ENCODE measurements at places on chromosomes 5 and 9. TPM values are rescaled to one million over a fixed set of nuclear protein-coding genes. Genes with fewer than 3 reads are reported as not detected.

The LCN6 gene
- 2.6 TPM for total RNA-seq

The FXN gene
- 19.7 TPM for total RNA-seq

The CBY3 gene
- total RNA-seq = not detected

The REEP2 gene
- total RNA-seq = 0.34 TPM

The RORB gene
- total RNA-seq = 0.09 TPM

The C9orf153 gene
- 1.9 TPM for total RNA-seq

The PSMD5 gene
- 41.4 TPM for total RNA-seq

The TNFAIP8 gene
- total RNA-seq = 104 TPM

The MARVELD2 gene
- 1.4 TPM for total RNA-seq

The PCDHA4 gene
- 0.91 TPM for total RNA-seq

The ENTREP1 gene
- 2.6 TPM for total RNA-seq

The SLC34A1 gene
- 0.27 TPM for total RNA-seq

The TUSC1 gene
- total RNA-seq = 6.3 TPM

The PPP2CA gene
- 175 TPM for total RNA-seq
